NCI-H1694 (cell line): ENCODE measurements at places on chromosomes 4 and X.
A peak's percentile ranks its signal among the peaks of the same experiment; 100 is the strongest.

- no peak for DNase-seq
Measured at GRCh38 chr4:4862071-4862551, 2.6 kb downstream of the MSX1 start.

DNA sequence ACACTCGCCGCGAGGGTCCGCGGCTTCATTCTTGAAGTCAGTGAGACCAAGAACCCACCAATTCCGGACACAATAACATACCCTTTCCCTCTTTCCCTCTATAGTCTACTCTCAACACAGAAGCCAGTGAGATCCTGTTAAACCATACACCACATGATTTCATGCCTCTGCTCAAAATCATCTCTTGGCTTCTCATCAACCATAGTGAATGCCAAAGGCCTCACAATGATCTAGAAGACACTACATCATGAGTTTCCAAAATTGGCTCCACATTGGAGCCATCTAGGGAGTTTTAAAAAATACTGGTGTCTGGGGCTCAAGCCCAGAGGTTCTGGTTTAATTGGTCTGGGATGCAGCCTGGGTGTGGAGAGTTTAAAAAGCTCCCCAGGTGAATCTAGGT is 124.5 kb downstream of the EFNB1 start:
- DNase-seq = no peak

GRCh38 chr4:119049342-119049741 is 86.3 kb upstream of the MYOZ2 start:
- no peak for DNase-seq

GRCh38 chr4:162891788-162892707 is 274.6 kb downstream of the NAF1 start:
- DNase-seq = no peak

GRCh38 chrX:69314436-69315348 is 149.4 kb upstream of the PJA1 start:
- no peak for DNase-seq

- no peak for DNase-seq
Measured at GRCh38 chrX:68059469-68059868, 373.8 kb downstream of the OPHN1 start.

GRCh38 chrX:63402106-63402505 is 51.0 kb upstream of the SPIN4 start:
- no peak for DNase-seq

- DNase-seq = no peak
Measured at GRCh38 chr4:18321956-18322530, 300.5 kb upstream of the LCORL start.

- DNase-seq = no peak
Measured at GRCh38 chr4:84535901-84536300, 36.8 kb upstream of the NKX6-1 start.

GRCh38 chr4:80183250-80184052 is 13.9 kb upstream of the PRDM8 start:
- no peak for DNase-seq

GRCh38 chr4:148207068-148207467 is 235.1 kb downstream of the NR3C2 start:
- no peak for DNase-seq

DNA sequence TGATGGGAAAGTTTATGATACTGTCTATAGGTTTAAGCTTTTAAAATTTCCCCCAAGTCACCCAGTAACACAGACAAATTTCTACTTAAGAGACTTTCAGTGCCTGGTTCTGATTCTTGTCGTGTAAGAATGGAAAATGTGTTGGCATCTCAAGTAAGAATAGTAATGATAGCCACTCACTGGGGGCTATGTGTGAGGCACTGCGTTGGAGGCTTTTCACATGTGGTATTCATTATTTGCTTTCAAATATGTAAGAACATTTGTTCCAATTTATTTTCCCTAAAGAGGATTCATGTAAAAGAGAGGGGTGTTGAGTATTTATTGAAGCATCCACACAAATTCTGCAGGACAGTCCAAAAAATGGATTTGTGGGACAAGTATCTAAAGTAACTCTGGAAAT is 143.6 kb downstream of the FNIP2 start:
- no peak for DNase-seq

GRCh38 chr4:172962564-172963353 is 205.9 kb upstream of the GALNT7 start:
- peak; percentile 23 for DNase-seq

- no peak for DNase-seq
Measured at GRCh38 chr4:155748039-155748438, 10.8 kb upstream of the GUCY1B1 start.

GRCh38 chr4:97646997-97647396 is 496.3 kb downstream of the STPG2 start:
- no peak for DNase-seq

DNA sequence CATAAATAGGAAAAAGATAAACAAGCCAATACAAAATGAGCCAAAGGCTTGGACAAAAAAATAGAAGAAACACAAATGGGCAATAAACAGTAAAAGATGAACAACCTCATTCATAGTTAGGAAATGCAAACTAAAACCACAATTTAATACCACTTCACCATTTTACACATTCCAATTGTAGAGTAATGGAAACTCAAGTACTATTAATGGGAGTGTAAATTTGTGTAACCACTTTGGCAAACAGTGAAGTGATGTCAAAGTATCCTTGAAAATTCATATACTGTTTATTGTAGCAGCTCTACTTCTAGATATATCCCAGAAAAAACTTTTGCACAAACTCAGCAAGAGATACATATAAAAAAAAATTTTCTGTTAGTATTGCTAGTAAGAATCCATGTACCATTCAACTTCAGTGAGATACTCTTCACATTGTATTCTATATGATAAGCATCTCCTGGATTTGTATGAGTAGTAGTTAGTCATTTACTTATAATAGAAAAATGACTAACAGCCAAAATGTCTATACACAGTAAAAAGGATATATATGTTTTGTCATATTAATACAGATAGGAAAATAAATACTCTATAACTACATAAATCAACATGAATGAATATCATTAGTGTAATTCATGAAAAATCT is 229.8 kb downstream of the DKK2 start:
- DNase-seq = no peak

DNA sequence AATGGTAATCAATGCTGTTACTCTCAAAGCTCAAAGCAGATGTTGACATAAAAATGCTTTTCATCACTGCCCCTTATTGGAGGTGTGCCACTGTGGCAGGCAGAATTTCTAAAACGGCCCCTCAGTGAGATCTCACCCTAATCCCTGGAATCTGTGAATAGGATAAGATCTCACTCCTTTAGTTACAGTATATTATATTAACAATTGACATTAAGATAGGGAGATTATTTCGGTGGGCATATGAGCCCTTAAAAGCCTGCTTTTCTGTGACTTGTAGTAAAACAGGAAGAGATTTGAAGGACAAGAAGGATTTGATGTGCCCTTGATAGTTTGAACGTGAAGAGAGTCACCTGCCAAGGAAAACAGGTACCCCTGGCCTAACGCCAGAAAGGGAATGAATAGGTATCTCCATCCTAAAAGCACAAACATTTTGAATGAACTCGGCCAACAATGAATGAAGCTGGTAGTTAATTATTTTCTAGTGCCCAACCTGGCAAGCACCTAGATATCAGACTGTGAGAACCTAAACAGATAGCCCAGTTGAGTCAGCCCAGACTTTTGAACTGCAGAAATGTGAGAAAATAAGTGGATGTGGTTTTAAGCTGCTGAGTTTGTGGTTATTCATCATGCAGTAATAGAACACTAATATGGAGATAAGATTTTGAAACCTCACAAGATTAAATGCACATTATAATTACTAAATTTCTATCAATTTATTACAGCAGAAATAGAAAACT is 881.6 kb downstream of the PCDH18 start:
- DNase-seq = no peak

DNA sequence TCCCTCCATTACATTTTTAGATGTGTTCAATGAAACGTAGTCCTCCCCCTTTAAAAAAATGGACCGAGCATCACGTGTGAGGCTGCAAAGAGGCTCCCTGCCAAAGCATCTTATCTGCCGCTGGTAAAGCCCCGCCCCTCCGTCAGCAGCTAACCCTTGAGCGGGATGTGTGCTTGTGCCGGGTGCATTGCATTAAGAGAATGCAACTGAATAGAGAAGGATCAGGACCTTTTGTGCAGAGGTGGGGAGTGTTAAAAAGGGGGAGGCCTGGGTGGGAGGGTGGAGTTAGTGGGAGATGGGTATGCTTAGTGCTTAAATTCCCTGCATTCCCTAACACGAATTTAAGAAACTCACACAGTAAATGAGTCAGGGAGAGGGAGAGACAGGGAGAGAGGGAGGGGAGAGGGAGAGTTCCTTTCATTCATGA is 66.0 kb downstream of the TBL1X start:
- peak; percentile 47 for DNase-seq

DNA sequence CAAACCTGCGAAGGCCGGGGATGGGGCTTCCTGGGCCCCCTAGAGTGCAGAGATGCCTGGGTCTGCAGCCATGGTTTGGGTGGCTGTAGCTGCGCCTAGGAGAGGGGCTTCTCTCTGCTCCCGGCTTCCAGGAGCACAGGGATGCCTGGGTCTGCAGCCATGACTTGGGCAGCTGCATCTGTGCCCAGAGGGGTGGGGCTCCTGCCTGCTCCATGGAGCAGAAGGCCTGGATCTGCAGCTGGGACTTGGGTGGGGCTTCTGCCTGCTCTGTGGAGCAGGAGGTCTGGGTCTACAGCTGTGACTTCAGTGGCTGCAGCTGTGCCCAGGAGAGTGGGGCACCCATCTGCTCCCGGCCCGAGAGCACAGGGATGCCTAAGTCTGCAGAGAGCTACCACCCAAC is 20.8 kb downstream of the SPON2 start:
- DNase-seq = no peak

DNA sequence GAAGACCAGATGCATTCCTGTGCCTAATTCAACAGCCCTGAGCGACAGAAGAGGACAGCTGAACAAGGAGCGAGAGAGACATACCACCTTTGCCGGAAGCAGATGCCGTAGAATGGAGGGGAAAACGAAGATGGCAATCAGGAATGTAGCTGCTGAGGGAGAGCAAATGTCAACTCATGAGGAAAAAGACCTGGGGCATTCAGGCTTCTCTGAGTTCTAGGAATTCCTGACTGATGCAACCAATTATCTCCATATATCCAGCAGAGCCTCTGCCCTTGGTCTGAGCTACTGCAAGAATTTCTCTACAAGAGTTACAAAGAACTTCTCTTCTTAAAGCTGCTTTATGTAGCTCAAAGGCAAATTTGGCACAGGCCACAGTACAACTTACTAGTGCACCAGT is 40.5 kb upstream of the INPP4B start:
- DNase-seq = no peak

- DNase-seq = no peak
Measured at GRCh38 chr4:119729835-119730670, 101.4 kb upstream of the PDE5A start.

DNA sequence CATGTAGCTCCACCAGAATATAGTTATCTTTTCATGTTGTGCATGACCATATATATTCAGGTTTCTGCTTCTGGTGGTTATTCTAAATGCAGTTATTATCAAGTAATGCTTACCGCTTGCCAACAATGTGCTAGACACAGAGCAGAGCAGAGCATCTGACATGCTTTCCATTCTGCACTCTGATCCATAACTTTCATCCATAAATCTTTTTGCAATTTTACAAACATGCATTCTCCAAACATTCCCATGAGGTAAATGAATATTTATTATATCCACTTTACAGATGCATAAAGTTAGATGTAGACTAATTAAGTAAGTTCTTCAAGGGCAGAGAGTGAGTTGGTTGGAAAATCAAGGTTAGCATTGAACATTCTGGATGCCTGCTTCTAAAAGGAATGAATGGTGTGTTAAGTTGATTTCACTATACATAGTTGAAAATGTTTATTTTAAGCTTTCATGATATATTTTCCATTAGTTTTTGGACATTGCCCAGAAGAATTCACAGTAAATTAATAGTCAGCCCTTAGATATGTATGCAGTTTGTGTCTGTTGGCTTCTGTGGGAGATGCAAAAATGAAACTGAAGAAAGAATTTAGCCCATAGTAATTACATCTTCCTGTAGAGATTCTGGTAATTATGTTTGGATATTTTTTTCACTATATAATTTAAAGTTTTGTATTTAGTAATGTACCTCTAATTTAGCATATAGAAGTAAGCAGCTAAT is 867.8 kb downstream of the CCSER1 start:
- DNase-seq = no peak

DNA sequence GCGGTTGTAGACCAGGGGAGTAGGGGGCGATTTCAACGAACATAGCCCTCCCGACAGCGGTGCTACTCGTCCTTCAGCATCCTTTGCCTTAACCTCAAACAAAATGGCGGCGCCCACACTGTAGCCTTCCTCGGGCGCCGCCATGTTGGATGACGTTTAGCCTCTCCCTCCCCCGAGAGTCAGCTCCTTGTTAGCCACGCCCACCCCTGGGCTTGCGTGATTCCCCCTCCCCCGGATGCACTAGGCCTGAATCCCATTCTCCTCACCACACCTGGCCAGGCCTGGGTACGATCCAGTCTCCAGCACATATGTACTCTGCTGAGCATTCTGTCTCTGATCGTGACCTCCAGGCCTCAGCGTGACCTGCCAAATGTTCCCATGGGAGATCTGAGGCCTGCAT is 49.0 kb upstream of the ZNF157 start:
- DNase-seq = no peak

DNA sequence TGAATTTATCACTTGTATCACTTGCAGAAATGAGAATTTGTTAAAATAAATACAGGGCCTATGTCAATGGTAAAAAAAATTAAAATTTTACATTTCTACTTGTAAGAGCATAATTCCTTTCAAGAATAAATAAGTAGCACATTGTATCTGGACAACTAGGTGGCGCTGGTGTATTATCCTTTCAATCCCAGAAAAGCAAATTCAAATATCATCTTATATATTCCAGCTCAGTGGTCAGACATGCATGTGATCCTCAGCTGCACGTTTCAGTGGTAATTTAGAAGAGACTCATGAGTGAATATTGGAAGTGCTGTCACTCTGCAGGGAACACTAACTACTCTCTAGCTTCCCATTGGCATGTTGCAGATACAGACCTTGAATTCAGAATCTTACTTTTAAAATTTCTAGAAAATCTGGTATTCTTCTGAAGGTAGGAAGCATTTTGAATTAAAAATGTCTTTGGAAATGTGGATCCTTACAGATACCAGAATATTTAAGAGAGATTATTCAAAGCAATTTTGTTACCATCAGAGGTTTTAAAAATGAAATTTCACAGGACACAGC is 1414.7 kb upstream of the TENM3 start:
- DNase-seq = peak; percentile 32

GRCh38 chr4:106365613-106366012 is 3.0 kb downstream of the GIMD1 start:
- no peak for DNase-seq

DNA sequence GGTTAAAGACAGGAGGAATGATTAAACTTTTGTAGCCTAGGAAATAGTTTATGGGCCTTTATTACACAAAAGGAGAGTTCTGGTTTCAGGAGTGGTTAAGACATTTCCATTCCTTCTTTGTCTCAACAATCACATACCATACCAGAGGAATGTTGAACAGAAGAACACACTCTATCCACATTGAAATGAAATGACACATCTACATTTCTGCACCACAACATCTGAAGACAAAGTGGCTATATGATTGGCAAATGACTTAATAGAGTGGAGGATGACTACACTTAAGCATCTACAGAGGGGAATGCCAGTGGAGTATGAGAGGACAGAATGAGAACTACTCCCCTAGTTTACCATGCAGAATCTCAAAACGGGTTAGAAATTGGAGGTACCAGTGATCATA is 8.0 kb downstream of the CYP2U1 start:
- no peak for DNase-seq

- no peak for DNase-seq
Measured at GRCh38 chrX:1323315-1323714, 13.3 kb upstream of the IL3RA start.

- DNase-seq = no peak
Measured at GRCh38 chr4:163535657-163536056, 41.2 kb downstream of the TMA16 start.

GRCh38 chrX:100829730-100830129 is 9.5 kb downstream of the CSTF2 start:
- DNase-seq = no peak
